Aortic smooth muscle cell (primary cell): ENCODE measurements at places on chromosomes 11 and 22. TPM values are rescaled to one million over a fixed set of nuclear protein-coding genes. Genes with fewer than 3 reads are reported as not detected.

Gene STT3A
- total RNA-seq: 248 and 313 TPM in 2 replicates

Gene MCHR1
- total RNA-seq: 0.13 and 0.25 TPM in 2 replicates

Gene ADORA2A
- 2.2 and 2.4 TPM in 2 replicates for total RNA-seq

Gene C11orf87
- under 0.01 TPM in 1 of 2 replicates, not detected in the other for total RNA-seq

Gene CCND1
- total RNA-seq: 703 and 940 TPM in 2 replicates

Gene CRYAB
- 25.2 and 45.1 TPM in 2 replicates for total RNA-seq

Gene ABCC8
- not detected in 2 replicates for total RNA-seq

Gene BEST1
- 1.2 TPM in 2 replicates for total RNA-seq

Gene SHISA8
- total RNA-seq: not detected in 2 replicates

Gene SMIM38
- 0.13 and 0.44 TPM in 2 replicates for total RNA-seq

Gene NCAM1
- 0.13 and 0.50 TPM in 2 replicates for total RNA-seq

Gene EFCAB6
- 2.4 and 2.5 TPM in 2 replicates for total RNA-seq

Gene OR8B8
- total RNA-seq: not detected in 2 replicates
